ENCODE measurements at places on chromosomes 4 and X.

GRCh38 chrX:10350981-10351380 is 194.2 kb downstream of the CLCN4 start:
- DNase-seq, result peak; percentile 51

DNA sequence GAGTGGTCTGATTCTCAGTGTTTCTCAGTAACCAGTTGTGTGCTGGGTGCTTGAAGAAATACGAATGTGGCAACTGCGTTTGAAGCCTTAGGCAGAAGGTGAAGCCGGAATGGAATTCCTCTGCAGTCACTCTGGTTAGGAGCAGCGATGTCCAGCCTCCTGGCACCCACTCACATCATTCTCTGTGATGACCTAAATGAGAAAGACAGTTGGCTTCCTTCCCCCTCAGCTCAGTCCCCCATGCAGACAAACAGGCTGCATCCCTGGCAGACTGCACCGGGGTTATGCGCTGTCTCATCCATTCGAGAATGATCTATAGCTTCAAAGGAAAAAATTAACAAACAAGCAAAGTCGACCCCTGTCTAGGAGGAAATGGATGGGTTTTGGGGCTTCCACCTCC is 170.1 kb upstream of the SCML1 start:
- DNase-seq, result no peak

- DNase-seq, result no peak
These were observed 123.3 kb downstream of the CLCN4 start for GRCh38 chrX:10280071-10280470.

DNA sequence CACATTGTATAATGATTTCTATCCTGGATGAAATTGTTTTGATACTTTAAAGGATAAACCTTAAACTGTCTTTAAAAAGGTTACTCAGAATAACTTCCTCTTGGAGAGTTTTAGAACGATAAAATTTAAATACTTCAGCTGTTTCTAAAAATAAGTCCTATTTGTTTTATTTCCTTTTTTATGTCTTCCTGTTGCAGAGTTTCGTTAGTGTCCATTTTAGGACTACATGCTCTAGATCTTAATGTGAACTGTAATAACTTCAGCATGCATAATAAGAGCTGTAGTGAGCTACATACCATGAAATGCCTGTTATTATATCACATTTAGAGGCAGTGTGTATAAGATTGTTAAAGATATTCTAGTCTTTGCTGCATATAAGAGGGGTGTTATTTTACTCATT is 14.6 kb downstream of the ATP10D start:
- no peak for DNase-seq

DNA sequence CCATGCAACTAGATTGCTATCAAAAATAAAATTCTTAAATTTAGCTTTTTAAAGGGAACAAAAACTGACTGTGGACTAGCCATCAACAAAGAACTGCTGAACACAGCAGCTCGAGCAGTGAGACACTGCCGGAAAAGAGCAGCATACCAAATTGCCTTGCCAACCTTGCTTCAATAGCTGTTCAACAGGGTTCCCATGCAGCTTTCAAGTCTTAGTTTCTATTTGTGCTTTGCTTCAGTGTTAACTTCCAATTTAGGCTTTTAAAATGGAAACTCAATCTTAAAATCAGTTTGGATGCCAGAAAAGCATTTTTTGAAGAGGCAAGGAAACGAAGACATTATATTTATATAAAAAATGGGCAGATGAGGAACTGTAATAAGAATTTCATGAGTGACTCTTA is 463.4 kb upstream of the MAGEB18 start:
- DNase-seq, result no peak

DNA sequence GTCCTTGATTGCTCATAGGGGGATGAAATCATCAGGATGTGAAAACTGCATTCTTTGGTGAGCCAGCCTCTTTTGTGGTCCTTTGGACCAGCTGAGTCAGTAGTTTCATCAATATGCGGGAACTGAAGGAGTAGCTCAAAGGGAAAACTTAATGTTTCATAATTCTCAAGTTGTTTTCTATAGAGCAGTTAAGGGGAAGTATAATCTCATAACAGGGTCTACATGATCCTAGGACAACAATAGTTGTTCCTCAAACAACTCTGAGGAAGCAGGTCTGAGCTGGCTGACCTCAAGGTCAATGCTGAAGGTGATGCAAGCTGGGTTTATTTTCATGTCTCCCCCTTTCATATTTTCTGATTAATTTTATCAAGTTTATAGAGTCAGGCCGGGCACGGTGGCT is 36.1 kb upstream of the IRF2 start:
- no peak for DNase-seq

DNA sequence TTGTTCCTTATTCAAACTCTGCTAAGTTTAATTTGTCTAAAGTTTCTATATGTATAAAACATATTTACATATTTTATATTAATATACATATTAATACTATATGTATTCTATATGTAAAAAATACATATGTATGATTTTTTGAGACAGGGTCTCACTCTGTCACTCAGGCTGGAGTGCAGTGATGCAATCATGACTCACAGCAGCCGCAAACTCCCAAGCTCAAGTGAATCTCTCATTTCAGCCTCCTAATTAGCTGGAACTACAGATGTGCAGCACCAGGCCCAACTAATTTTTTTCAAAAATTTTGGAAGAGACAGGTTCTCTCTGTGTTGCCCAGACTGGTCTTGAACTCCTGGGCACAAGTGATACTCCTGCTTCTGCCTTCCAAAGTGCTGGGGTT is 684.9 kb downstream of the TRAM1L1 start:
- no peak for DNase-seq

DNA sequence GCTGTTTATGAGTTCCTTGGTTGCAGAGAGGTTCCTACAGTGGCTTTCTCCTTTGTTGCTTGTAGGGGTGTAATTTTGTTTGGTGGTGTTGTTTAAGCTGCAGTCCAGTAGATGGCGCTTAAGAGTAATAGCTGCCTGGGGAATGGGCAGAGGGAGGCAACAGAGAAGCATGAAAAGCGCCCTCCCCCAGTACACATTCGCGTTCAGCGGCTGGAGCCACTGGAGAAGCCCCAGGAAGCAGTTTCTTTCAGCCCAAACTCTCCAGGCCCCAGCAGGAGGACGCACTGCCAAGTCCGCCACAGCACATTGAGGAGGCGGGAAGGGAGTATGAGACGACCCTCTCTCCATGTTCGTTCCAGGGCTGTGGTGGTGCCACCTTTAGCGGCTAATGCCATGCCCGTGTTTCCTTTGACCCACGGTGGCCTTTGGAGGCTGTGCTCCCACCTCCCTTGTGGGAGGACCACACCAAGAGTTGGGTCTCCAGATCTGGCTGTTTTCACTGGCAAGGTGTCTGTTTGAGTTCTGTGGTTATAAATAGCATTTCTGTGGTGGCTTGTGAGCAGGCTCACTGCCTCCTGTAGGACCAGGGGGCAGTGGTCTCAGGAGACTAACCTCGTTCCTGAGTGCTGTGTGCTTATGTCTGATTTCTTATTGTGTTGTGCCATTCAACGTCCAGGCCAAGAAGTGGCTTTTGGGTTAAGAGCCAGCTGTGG is 252.3 kb downstream of the ARHGAP10 start:
- peak; percentile 28 for DNase-seq

DNA sequence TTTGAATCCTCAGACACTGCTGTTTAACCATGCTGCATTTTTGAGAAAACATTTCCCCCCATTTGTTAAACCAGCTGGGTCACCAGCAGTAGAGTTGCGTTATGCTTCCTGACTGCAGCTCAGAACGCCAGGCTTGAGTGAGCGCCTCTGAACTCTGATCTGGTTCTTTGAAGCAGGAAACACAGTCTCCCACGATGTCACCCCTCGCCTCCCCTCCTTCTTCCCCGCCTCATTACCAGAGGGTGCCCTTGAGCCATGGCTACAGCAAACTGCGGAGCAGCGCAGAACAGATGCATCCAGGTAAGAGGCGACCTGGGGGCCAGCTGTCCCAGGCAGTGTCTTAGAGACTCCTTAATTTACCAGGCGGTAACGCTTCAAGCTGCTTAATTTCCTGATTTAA is 78.4 kb downstream of the REPS2 start:
- no peak for DNase-seq

- DNase-seq, result no peak
These were observed 79.8 kb downstream of the MID1IP1 start for GRCh38 chrX:38881066-38881465.

DNA sequence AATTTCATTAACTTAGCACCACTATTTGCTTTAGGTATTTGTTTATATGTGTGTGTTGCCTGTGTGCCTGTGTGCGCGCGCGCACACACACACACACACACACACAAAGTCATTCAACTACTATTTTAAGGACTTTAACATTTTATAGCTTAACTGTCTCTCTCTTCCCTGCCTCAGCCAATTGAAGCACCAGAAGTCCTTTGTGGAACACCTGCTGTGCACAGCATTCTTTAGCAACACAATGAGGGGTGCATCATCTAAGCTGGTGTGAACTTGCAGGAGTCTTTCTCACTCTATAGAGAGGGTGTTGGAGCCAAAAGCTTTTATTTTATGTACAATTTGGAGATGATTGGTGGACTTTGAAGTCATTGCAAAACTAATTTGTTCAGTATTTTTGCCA is 31.3 kb downstream of the SLIT2 start:
- no peak for DNase-seq

DNA sequence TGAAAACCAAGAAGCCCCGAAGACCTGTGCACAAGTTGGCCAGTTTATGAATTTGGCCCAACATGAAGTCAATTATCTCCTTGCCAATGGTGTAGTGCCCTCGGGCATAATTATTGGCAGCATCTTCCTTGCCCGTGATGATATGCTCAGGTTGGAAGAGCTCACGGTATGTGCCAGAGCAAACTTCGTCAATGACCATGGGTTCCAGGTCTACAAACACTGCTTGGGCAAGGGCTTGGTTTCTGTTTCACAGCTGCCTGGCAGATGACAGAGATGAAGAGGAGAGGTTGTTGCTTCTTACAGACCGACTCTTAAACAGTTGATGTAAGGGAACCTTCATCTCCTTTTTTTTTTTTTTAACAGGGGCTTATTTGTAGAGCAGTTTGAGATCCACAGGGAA is 135.6 kb upstream of the PLS3 start:
- no peak for DNase-seq

- DNase-seq, result no peak
These were observed 110.8 kb upstream of the FAM9B start for GRCh38 chrX:9144701-9145241.

- no peak for DNase-seq
These were observed 76.7 kb downstream of the SH3BGRL start for GRCh38 chrX:81278616-81279015.

- no peak for DNase-seq
These were observed 9.1 kb downstream of the LONRF3 start for GRCh38 chrX:118983513-118983912.

- no peak for DNase-seq
These were observed 570.6 kb downstream of the SPRY1 start for GRCh38 chr4:123966990-123967769.

GRCh38 chr4:94472056-94472826 is 20.5 kb downstream of the PDLIM5 start:
- peak; percentile 41 for DNase-seq

- DNase-seq, result no peak
These were observed 404.7 kb upstream of the CNKSR2 start for GRCh38 chrX:20969565-20969964.

GRCh38 chrX:23756165-23756564 is 13.1 kb upstream of the ACOT9 start:
- DNase-seq, result no peak

DNA sequence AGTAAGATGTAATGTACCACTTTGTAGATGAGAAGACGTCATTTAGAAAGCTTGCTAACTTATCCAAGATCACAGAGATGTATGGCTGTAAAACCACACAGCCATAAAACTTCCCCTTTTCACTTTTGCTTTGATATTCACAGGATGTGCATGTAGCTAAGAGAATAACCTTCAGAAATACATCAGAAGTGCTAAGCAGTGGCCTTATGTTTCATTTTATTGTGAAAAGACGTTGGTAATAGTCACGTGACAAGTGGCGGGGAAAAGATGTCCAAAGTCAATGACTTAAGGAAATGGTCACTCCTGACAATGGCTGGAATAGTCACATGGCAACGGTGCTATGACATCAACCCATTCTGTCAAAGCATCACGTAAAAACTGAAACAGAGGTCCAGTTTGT is 12.9 kb upstream of the WDR17 start:
- no peak for DNase-seq

- no peak for DNase-seq
These were observed 26.9 kb upstream of the BEX4 start for GRCh38 chrX:103187953-103188475.

- DNase-seq, result no peak
These were observed 126.7 kb downstream of the HTR2C start for GRCh38 chrX:114710571-114710970.

DNA sequence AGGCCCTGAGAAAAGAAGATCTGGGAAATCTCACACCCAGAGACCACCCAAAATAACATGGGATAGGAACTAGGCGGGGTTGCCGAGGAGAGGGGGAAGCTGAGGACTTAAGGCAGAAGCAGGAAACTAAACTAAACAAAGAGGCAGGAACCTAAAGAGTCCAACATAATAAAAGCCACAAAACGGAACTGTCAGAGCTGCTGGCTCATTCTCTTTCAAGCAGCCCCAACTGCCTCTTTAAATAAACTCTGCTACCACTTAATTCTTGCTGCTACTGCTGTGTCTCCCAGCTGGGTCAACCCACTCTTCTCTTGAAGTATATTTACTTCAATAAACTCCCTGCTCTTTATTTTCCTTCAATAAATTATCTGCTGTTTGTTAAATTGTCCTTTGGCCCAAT is 44.5 kb downstream of the MAGEB16 start:
- no peak for DNase-seq

GRCh38 chrX:133892337-133892736 is 93.1 kb downstream of the GPC3 start:
- DNase-seq, result no peak

GRCh38 chrX:15242899-15243555 is 26.9 kb downstream of the ASB9 start:
- peak; percentile 22 for DNase-seq

GRCh38 chrX:47200385-47201150 is 6.9 kb downstream of the UBA1 start:
- DNase-seq, result no peak

DNA sequence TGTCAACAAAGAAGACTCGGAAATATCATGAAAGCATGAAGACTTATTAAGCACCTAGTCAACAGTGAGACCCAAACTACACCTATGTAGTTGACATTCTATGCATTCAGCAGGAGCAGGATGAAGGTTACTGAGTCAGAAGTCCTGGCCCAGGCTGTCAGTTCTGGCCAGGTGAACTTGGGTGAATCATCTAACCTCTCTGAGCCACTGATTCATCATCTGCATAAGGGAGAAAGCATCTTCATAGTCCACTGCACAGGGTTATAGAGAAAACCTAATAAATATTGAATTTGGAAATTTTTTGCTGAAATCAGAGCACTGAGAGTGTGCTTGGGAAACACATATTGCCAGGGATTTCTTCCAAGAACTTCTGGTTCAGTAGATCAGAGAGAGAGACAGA is 296.0 kb upstream of the SFRP2 start:
- DNase-seq, result no peak
